Activated T-cell treated with anti-CD3 and anti-CD28 coated beads for 1 hour (primary cell): ENCODE measurements at places on chromosomes 16 and 17.
A peak's percentile ranks its signal among the peaks of the same experiment; 100 is the strongest.

DNA sequence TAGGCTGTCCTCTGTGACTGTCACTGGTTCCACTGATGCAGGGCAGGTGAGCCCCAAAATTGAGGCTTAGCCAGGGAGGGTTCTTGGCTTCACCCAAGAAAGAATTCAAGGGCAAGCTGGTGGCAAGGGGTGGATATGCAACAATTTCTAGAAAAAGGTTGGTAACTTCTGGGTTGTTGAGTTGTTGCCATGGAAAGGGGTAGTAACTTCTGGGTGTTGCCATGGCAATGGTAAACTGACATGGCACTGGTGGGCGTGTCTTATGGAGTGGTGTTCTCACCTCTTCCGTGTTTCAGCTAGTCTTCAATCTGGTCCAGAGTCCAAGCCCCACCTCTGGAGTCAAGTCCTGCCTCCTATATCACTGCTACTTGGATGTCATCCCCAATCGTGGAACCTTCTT is 9.5 kb upstream of the GUCY2D start:
- no peak for DNase-seq

- DNase-seq: no peak
Measured at GRCh38 chr16:31877876-31878642, 4.5 kb downstream of the ZNF267 start.

DNA sequence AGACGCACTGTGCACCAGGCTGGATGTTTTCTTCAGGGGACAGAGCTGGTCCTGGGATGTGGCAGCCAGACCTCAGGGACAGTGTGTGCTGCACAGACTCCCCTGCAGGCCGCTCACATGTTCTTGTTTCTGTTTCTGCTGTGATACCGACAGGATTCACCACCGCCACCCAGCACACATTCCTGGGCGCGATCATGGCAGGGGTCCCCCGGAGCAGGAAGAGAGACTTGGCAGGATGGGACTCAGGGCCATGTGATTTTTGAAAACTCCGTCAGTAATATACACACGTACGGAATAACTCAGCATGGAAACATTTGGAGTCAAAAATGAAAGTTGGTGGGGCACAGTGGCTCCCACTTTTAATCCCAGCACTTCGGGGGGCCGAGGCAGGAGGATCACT is 79.0 kb downstream of the HAPSTR1 start:
- DNase-seq: no peak

DNA sequence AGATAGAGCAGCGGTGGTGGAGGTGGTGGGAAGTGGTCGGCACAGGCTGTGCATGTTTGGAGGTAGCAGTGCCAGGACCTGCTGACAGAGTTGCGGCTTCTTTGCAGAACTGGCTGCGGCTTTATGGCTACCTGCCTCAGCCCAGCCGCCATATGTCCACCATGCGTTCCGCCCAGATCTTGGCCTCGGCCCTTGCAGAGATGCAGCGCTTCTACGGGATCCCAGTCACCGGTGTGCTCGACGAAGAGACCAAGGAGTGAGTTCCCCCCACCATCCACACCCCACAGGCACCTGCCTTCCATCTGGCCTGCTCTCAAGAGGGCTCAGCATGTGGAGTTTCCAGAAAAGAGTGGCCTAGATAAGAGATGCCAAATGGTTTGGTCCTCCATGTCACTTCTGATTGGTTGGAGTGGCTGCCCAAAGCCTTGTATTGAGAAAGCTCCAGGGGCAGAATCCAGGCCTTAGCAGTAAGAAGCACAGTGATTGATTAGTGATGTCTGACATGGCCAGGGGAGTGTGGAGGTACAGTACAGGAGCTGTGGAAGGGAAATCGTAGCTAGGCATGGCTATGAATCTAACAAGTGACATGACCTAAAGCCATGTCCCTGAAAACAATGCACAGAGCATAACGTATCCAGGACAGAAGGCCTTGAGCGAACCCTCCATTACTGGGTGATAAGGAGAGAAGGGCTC is 12.0 kb downstream of the MMP15 start:
- no peak for DNase-seq

DNA sequence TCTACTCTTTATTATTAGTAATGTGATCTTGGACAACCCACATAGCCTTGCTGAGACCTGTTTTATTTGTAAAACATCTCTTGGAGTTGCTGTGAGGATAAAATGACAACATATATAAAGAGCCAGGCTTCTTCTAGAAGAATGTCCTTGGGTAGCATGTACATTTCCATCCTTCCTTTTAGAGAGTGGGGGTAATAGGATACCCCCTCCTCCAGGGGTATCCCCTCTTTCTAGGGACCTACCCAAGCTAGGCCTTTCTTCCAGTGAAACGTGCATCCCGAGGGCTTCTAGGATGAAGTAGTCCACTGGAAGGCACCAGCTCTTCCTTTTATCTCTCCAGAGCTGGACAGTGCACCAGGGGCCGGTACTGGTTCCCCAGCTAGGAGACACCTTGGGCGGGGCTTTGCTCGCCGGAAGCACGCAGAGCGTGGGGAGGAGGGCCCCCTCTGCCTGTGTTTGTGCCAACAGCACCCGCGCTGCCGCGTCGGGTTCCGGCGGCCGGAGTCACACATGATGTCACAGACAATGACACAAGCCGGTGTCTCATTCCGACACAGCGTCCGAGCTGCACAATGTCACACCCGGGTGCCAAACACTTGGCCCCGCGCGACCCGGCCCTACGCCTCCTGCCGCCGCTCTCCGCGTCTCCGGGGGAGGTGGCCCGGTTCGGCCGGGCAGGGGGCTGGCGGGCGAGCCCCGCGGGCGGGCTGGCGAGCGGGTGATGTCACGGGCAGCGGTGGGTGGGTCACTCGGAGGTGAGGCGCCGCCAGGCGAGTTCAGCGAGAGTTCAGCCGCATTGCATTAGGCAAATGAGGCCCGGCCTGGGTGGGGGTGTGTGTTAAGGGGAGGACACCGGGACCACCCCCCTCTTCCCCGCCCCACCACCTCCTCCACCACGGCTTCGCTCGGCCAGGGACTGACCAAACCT is 23.4 kb downstream of the GJD3 start:
- peak; percentile 79 for DNase-seq

GRCh38 chr17:48494335-48494734 is 36.5 kb downstream of the HOXB1 start:
- no peak for DNase-seq

- DNase-seq: no peak
Measured at GRCh38 chr16:29878172-29878571, 15.1 kb upstream of the CDIPT start.

- DNase-seq: no peak
Measured at GRCh38 chr17:79978548-79978855, 57.2 kb downstream of the TBC1D16 start.

DNA sequence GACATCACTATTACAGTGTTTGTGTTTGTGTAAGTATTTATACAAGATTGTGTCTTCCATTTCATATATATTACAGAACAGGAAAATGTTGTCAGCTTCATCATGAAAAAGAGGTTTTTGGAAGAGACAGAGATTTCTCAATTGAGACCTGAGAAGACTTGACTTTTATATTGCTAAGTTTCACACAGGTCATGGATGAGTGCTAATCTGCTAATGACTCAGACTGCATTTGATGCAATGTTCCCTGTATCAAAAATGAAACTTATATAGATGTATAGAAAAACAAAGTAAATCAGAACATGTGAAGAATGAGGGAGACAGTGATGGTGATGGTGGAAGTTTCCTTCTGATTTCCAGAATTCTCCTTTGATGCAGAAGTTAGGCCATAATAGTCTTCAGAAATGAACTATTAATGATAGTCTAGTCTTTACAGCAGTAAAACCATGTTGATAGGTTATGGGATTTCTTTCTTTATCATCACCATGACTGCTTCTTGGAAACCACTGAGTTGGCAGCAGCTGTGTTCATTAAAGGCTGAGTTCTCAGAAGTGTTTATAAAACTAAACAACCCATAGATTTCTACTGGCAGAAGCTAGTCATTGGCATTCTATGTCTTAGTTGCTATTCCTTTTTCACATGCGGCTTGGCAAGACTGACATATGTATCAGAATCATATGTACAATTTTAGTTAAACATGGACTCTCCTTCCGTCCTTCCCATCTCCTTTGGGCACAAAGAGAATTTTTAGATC is 56.1 kb downstream of the PCTP start:
- no peak for DNase-seq

GRCh38 chr16:82439678-82440293 is 187.0 kb upstream of the CDH13 start:
- no peak for DNase-seq

DNA sequence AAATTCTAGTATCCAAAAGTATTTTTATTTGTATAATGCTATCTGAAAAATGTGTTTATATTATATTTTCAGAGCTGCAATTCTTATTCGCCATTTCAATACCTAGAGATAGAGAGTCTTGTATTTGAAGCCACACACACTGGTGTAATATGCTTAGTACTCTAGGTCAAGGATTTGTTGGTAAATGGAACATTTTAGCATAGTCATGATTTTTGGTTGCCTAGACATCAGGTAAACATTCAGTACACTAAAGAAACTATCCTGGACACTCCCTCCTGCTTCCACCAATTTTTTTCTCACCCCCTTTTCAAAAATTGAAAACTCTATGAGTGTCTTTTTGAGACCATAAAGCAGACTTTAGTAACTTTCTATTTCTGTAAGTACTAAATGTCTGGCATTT is 20.8 kb downstream of the ABHD15 start:
- no peak for DNase-seq

- DNase-seq: no peak
Measured at GRCh38 chr16:1818873-1819525, 7.6 kb downstream of the HAGH start.

DNA sequence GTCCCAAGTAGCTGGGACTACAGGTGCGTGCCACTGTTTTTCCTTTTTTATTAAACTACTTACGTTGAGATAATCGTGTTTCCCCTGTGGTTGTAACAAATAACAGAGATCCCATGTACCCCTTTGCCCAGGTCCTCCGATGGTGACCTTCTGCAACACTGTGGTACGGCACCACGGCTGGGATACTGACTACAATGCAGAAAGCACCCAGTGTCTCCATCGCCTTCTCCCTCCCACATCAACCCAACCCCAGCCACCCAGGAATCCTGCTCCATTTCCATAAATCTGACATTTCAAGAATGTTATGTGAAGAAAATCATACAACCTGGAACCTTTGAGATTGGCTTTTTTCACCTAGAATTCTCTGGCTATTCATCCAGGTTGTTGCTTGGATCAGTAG is 22.1 kb downstream of the MPRIP start:
- no peak for DNase-seq

DNA sequence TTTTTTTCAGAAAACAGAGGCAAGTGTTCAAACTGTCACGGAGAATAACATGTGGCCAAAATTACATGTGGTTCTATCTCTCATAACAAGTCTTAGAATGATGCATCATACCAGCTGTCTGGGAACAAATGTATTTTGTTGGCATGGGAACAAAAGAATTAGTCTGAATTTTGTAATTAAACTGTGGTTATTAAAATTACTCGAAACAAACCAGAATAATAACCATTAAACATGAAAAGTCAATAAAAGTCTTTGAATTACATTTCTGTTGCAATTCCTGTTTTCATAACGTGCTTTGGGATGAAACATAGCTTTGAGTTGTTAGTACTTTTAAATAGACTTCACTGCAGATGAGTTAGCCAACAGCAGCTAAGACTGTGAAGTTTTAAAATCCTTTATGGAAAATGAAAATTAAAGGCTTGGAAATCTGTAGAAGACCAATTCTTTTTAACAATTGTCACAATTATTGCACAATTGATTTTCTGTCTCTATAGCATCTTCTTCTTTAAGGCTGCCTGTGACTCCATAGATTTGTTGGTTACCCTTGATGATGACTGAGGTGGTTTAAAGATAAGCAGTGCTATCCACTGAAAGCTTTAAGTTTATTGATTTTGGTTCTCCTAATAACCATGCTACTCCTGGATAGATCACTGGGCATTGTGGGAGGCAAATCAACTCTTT is 117.9 kb upstream of the AXIN2 start:
- DNase-seq: no peak

DNA sequence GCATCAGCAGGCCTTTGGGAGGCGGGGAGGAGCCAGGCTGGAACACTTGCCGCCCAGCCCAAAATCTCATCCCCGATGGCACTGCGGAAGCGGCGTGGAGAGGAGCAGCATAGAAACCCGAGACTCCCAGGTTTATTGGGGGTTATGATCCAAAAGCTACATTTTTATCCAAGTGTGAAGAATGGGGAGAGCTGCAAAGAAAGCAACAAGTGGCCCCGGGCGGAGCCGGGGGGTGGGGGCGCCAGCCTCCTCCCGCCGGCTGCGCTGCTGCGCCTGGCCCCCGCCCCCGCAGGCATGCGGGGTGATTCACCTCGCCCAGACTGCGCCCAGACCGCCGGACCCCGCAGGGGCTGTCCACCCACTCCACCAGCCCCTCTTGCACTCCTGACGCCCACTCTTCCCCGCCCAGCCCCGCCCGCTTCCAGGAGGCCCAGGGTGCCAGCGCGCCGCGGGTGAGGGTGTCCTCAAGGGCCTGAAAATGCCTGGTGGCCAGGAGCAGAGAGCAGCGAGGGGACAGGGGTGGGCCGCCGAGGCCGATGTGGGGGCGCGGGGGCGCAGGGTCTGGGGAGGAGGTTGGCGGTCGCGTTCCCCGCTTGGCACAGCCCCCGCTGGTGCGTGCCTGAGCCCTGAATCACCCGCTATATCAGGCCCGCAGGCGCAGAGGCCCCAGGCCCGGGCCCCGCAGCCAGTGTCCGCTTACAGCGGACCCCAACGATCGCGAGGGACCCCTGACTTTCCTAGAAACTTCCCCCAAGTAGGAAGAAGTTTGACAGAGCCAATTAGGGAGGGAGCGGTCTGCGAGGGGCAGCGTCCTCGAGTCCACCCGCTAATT is 1.3 kb downstream of the CAVIN1 start:
- DNase-seq: no peak

DNA sequence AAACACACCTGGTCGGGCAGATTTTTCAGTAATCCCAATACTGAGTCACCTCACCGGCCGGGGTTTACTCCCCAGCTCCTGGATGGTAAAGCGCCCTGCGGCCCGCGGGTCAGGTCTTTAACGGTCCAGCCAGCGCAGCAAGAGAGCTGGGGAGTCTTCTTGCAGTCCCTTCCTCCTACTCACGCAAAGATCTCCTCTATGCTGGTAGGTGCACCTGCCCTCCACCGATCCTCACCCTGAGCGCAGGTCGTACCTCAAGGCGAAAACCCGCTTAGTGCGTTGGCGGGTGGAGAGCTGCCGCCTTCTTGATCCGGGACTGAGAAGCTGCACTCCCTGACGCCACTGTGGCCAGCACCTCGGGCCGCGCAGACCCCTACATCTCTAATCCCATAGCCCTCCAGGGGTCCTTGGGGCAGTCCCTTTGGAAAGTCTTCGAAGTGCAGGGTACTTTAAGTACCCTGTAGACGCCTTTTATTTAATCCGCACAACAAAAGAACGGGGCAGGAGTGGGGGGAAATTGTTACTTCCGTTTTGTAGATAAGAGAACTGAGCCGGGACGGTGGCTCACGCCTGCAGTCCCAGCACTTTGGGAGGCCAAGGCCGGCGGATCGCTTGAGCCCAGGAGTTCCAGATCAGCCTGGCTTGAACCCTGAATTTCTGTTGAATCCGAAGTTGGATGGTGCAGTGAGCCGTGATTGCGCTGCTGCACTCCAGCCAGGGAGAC is 10.4 kb upstream of the HOXB13 start:
- DNase-seq: no peak

- DNase-seq: no peak
Measured at GRCh38 chr17:44940768-44941167, 6.8 kb downstream of the KIF18B start.

- DNase-seq: no peak
Measured at GRCh38 chr17:9666461-9667050, 21.2 kb downstream of the USP43 start.

- DNase-seq: no peak
Measured at GRCh38 chr17:72600934-72601333, 480.1 kb downstream of the SOX9 start.

GRCh38 chr17:78665952-78666920 is 89.0 kb upstream of the DNAH17 start:
- peak; percentile 24 for DNase-seq

GRCh38 chr16:52568983-52569690 is 22.2 kb upstream of the TOX3 start:
- DNase-seq: no peak
